Hepatic stellate cell (primary cell): ENCODE measurements at places on chromosomes 7 and 10.

- DNase-seq = no peak
Observed at GRCh38 chr10:30842185-30842584, 189.5 kb downstream of the ZNF438 start.

- DNase-seq = no peak
Observed at GRCh38 chr10:90912174-90912573, 8.7 kb downstream of the ANKRD1 start.

GRCh38 chr7:17462131-17462631 is 163.7 kb downstream of the AHR start:
- no peak for DNase-seq

DNA sequence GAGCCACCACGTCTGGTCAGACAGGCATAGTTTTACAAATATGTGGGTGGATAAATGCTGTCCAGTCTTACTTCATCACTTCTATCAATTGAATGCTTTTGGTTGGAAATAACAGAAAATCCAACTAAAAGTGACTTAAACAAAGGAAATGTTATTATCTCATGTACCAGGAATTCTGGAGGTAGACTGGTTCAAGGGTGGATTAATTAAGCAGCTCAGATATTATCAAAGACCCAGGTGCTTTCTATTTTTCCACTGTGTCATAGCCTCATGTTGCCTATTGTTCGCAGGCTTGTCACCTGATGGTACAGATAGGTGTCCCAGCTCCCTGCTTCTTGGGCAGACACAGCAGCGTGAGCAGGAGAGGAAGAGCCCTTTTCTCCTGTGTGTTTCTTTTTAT is 156.1 kb upstream of the CTBP2 start:
- DNase-seq = no peak

DNA sequence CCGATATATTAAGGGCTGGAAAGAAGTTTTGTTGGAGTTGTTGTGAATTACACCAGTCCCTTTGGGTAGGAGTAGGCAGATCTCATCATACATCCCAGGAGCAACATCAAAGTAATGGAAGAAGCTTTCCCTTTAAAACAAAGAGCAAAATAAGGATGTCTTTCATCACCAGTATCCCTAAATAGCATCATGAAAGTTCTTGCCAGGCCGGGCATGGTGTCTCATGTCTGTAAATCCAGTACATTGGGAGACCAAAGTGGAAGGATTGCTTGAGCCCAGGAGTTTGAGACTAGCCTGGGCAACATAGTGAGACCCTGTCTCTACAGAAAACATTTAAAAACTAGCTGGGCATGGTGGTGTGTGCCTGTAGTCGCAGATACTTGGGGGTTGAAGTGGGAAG is 38.7 kb downstream of the LRRC20 start:
- DNase-seq = no peak

- DNase-seq = no peak
Observed at GRCh38 chr7:100400656-100401055, 27.4 kb downstream of the PILRA start.

DNA sequence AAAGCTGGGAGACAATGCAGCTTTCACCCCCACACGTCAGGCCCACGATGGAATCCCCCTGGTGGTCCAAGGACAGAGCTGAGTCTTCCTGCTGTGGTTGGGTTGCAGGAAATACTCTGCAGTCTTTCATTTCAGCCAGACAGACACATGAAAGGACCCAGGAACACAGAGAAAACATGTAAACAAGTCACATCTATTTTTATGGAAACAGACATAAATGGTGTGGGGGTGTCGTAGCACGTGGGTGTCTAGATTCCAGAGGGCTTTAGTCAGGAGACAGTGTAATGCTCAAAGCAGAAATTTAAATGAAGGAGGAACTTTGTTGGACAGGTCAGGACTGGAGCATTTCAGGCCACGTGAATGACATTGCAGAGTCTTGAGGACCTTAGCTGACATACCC is 444.6 kb downstream of the SUGCT start:
- peak; percentile 6 for DNase-seq

DNA sequence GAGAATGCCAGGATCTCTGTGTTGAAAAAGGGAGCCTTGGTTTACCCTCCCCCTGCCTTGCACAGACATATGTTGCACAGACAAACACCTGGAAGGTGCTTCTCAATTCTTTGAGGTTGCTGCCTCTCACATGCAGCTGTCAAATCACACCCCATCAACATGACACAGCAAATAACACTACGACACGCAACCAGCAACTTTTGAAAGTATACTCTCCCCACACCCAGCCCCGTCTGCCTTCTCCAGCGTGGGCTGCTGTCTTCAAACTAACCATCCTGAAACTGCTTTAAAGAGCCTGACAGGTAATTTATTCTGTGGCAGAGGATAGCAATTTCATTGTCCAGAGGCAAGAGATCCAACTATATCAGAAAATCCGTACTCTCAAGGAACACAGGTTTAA is 136.1 kb downstream of the PLXNA4 start:
- DNase-seq = no peak

GRCh38 chr7:10759120-10759519 is 214.6 kb upstream of the PHF14 start:
- no peak for DNase-seq

DNA sequence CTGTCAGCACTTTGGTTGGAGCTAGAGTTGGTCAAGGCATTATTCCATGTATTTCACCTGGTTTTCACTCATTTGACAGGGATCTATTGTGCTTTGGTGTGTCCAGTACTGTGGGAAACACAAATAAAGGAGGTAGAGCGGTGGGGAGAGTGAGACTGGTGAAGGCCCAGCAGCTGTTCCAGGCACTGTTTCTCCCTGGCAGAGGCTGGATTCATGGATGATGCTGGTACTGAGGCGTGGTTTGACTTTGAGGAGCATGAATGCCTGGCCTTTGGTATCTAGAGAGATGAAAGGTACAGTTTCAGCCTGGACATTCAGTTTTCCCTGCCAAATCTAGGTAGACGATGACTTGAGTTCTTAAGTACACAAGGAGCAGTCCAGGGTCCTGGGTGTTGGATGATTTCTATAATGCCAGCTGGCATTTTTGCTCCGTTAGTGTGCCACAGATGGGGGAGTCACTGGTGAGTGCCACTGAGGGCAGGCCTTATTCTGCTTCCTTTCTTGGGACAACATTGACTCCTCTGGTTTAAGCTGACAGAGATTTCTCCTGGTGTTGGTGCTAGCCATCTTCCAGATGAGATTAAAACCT is 162.2 kb upstream of the BMPER start:
- no peak for DNase-seq

- no peak for DNase-seq
Observed at GRCh38 chr10:29469481-29470354, 165.1 kb downstream of the SVIL start.
